Activated CD4-positive, CD25-positive, alpha-beta regulatory T cell treated with anti-CD3 and anti-CD28 coated beads, Interleukin-2, amount 50 U/mL, for 16 hours (primary cell): ENCODE measurements at places on chromosomes 4 and X.

GRCh38 chr4:3781997-3782930, 16.1 kb downstream of the ADRA2C start:
- DNase-seq = no peak

DNA sequence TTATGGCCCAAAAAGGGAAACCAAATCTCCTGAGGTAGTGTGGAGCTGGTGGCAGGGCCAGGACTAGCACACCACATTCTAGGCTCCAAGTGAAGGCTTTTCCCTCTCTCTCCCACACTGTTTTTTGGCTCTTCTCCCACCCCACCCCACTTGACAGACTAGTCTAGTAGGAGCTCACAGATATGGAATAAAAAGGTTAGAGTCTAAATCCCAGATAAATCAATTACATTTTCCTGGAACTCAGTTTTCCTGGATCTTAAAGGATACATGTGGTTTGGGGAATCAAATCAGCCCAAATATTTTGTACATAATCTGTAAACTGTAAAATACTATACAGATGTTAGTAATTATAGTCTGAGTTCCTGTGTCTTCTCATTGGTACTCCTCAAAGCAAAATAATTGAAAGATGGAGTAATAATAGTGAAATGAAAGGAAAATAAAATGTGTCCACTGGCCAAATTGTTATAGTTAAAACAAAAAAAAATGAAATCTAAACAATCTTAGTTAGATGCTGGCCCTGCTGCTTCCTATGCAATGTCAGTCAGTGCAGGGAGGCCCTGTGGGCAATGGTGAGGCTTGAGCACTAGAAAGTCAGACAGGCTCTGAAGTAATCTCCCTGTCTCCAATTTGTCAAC, 370.4 kb upstream of the CPEB2 start:
- DNase-seq = no peak

DNA sequence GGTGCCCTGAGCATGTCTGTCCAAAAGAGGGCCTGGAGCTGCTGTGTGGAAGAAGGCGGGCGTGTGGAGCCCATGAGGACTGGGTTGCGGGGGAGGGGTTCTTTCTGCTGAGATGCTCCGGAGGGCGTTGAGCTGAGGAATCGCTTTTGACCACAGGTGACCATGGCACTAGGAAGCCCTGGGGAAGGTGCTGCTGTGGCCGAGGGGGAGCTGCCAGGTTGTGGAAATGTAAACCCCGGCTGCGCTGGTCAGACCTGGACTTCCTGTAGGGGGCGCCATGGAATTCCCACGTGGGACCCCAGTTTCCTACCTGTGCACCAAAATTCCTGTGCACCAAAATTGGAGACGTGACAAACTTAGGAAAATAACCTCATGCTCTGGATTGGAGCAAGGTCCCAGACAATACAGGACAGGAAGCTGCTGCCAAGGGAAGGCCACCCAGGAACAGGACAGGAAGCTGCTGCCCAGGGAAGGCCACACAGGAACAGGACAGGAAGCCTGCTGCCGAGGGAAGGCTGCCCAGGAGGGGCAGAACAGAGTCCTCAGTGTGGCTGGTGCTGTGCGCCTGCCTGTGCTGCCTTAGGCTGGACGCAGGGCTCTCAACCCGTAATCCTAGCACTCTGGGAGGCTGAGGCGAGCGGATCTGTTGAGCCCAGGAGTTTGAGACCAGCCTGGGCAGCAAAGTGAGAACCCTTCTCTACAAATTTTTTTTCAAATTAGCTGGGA, 28.4 kb upstream of the UVSSA start:
- DNase-seq = no peak

GRCh38 chr4:45284400-45285085, 558.2 kb upstream of the GNPDA2 start:
- no peak for DNase-seq

DNA sequence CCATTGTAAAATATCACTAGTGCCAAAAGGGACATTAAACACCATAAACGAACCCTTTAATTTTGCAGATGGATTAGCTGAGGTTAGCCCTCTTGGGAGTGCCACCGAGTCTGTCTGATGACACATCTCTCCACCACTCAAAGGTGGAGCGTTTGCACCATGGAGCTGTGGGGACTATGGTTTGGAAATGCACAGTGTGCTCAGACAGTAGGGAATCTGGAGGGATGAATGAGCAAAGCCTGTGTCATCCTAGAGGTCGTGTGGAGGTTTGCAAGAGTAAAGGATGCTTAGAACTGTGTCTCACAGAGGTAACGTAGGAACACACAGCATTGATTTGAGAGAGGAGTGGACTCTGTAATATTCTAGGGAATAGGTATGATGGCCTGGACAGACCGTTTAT, 93.7 kb downstream of the CLNK start:
- no peak for DNase-seq

- no peak for DNase-seq
Measured at GRCh38 chr4:55834086-55834795, 14.7 kb downstream of the EXOC1L start.

- no peak for DNase-seq
Measured at GRCh38 chr4:186082221-186082620, 13.3 kb downstream of the TLR3 start.

- no peak for DNase-seq
Measured at GRCh38 chrX:38500866-38501265, 60.5 kb upstream of the TSPAN7 start.

DNA sequence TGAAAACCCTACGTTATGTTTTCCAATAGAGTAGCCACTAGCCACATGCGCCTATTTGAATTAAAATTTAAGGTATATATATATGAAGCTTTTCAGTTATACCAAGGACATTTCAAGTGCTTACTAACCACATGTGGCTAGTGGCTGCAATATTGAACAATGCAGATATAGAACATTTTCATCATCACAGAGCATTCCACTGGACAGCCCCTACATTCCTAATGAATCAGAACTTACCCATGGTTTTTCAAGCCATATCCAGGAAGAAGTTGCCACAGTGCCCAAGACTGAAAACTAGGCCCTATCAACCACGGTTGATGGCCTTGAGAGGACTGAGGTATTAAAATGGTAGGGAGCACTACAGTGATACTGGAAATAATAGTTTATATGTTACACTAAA, 29.7 kb downstream of the NEK1 start:
- no peak for DNase-seq

DNA sequence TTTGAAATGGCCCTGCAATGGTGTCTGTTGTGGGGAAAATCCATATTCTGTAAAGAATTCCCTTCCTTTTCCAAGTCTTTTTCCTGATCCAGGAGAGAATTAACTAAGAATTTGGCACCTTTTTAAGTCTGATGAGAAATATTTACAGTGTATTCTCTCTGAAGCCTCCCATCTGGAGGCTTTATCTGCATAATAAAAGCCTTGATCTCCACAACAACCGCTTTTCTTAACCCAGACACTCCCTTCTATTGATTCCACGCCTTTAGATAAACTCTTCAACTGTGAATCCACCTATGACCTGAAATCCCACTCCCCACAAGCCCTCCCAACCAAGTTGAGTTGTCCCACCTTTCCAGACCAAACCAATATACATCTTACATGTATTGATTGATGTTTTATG, 43.1 kb upstream of the TMPRSS11E start:
- DNase-seq = no peak
